Activated CD4-positive, alpha-beta T cell treated with anti-CD3 and anti-CD28 coated beads, Interleukin-2, amount 10 ng/mL, durations not matched to agents 24 days and 14 days (primary cell): ENCODE measurements at places on chromosomes 13 and 19. TPM values are rescaled to one million over a fixed set of nuclear protein-coding genes. Genes with fewer than 3 reads are reported as not detected.

DNA sequence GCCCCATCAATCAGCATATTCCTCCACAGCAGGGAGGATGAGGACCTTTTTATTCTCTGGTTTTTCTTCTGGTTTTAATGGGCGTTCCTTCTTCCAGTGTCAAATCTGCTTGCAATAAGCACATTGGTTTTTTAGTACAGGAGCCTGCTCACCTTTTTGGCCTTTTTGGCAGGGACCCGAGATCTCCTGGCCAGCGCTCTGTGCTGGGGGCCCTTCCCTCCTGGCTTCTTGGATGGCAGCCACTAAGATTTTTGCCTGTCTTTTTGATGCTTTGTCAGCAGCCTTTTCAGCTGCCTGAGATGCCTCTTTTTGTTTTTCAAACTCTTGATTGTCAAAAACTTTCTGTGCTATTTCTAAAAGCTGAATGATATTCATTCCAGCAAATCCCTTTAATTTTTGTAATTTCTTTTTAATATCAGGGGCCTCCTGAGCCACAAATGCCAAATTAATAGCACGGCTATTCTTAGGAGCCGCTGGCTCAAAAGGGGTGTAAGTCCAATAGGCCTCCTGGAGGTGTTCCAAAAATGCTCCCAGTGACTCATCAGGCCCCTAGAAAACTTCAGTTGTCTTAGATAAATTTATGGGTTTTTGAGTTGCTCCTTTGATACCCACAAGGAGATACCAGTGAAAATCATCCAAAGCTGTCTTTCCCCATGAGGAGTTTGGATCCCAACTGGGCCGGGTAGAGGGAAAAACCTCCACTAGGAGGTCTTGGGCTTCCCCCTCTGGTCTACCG lies 73.0 kb downstream of the ZNF100 start:
- DNase-seq, result no peak

- peak; percentile 88 for DNase-seq
These were observed 192.1 kb upstream of the TSC22D1 start for GRCh38 chr13:44768239-44768638.

FARP1 gene
- 0.28 and 0.37 TPM in 2 replicates for total RNA-seq

DNA sequence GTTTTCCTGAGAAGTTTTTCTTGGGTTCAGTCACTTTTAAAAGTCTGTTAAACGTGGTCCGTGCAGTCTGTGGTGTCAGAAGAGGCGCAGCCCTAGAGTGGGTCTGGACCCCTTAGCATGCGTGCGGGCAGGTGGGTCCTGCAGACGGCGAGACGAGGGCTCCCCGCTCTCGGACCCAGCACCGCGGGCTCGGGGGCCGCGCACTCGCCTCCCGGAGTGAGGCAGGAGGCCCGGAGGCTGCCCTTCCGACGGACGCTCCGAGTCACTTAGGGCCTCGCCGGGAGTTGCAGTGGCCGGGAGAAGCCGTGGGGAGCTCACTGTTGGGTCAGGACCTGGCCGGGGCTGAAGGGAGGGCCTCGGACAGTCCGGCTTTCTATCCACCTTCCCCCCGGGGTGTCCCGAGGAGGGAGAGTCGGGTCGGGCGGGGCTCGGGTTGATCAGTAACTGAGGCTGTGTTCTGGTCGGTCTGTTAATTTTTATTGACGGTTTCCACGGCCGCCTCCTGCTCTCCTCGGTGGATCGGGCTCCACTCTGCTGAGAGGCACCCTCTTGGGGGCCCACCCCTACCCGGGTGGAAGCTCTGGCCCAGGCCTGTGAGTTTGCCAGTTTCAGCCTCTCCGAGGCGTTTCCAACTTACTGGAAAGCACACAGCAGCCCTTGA lies 1.3 kb downstream of the PTBP1 start:
- peak; percentile 77 for DNase-seq

- no peak for DNase-seq
These were observed 826.0 kb upstream of the PRR20A start for GRCh38 chr13:56314765-56315164.

GRCh38 chr19:54114340-54115108 lies 933 bp downstream of the TFPT start:
- peak; percentile 90 for DNase-seq

DNA sequence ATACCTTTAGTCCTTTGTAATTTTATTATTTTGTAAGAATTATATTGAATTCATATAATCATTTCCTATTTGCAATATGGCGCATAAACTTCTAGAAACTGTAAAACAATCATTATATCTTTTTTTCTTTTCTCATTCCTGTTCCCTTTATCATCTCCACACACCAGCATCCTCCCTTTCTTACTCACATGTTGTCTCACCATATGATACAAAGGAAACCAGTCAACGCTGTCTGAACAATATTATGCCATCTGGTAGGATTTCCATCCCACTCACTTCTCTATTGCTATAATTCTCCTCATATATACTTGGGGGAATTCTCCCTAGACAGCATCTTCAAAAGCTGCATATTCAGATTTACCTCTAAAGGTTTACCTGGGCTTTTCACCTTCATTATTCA lies 389.8 kb downstream of the NDFIP2 start:
- DNase-seq, result no peak

DNA sequence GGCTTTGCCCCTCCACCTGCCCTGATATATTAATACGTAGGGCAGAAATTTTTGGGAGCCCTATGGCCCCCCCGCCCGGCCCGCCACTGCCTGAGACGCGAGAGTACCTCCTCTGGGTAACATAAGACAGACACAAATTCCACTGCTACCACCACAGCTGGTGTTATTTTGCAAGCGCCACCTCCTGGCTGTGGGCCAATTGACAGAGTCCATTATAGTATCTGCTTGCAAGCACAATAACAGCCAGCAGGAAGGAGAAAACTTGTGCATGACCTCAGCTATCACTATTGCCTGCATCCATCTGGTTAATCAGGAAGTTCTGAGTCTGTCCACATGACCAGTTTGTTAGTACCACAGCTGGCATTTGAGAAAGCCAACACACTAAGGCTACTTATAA lies 25.3 kb upstream of the OR10H2 start:
- DNase-seq, result peak; percentile 65

GRCh38 chr13:28761586-28761985 lies 42.8 kb upstream of the SLC46A3 start:
- no peak for DNase-seq

GRCh38 chr19:4376671-4376990 lies 23.7 kb downstream of the SH3GL1 start:
- DNase-seq, result no peak

DNA sequence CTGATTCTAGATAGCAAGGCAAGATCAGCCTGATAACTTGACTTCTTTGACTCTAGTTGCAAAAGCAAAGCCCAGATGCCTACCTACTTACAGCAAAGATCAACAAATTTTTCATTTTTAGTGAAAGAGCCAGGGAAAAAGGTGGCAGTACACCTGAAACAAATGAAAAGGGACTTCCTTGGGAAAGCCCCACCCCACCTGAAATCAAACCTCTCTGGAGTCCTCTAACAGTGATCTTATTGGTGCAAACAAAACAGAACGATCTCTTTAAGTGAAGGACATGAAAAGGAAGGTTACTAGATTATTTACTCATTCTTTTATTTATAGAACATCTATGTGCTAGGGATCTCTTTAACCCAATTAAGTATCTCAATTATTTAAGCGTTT lies 507 bp upstream of the LCP1 start:
- DNase-seq, result no peak

- peak; percentile 62 for DNase-seq
These were observed at the start of gene ASPDH for GRCh38 chr19:50513746-50514345. TSS of gene ASPDH (minus strand) at chr19:50513913. CDS start at chr19:50513823, 90 bp downstream.

GRCh38 chr13:99886706-99887105 lies 84.9 kb downstream of the ZIC5 start:
- no peak for DNase-seq

DNA sequence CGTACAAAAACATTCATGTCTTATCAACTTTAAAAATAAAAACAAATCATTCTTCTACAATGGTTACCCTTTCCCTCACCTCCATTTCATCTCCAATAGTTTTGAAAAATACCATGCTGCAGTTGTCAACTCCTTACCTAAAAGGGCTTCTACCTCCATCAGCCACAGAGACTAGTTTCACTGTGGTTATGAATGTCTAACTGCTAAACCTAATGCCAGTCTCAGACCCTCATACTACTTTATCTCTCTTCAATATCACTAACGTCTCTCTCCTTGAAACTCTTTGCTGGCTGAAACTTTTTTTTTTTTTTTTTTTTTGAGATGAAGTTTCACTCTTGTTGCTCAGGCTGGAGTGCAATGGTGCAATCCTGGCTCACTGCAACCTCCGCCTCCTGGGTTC lies 27.1 kb downstream of the LNX2 start:
- DNase-seq, result no peak

GRCh38 chr13:76293751-76294150 lies 592.5 kb downstream of the KCTD12 start:
- DNase-seq, result no peak

DNA sequence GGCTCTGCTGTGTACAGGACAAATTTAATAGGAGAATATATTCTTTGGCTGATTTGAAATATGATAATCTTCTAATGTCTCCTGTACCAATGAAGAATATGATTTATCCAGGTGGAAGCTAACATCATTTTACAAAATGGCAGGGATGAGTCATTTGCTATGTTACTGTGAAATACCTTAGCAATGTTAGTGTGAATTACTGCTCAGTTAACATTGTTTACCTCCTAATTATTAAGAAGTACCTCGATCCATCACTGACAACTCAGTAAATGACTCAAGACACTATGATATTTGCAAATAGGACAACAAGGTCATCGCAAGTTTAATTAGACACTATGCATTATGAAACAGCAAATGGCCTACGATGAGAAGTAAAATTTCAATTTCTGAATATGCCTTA lies 309.1 kb upstream of the EDNRB start:
- DNase-seq, result no peak

FGF21 gene
- total RNA-seq, result not detected in 2 replicates

DNA sequence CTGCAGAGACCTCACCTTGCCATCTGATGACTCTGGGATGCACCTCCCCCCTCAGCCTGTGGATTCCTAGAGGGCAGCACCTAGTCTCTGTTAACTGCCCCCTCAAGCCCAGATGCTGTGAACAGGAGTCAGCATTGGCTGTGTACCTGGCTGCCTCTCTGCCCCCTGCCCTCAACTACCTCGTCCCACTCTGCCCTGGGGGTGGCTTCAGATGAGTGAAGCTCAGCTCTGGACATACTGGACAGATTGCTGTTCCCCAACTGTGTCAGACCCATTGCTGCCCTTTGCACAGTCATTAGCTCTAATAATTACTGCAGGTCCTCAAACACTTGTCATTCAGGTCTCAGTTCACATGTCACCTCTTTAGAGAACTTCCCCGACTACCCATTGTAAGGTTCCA lies 182.1 kb upstream of the TSHZ3 start:
- no peak for DNase-seq

GRCh38 chr13:94550062-94550738 lies 45.8 kb downstream of the TGDS start:
- DNase-seq, result no peak
